ENCODE measurements at places on chromosomes 6 and 20.

- no peak for DNase-seq
Observed at GRCh38 chr6:129233458-129234134, 350.7 kb downstream of the LAMA2 start.

- DNase-seq = no peak
Observed at GRCh38 chr6:167858086-167858591, 31.4 kb downstream of the AFDN start.

DNA sequence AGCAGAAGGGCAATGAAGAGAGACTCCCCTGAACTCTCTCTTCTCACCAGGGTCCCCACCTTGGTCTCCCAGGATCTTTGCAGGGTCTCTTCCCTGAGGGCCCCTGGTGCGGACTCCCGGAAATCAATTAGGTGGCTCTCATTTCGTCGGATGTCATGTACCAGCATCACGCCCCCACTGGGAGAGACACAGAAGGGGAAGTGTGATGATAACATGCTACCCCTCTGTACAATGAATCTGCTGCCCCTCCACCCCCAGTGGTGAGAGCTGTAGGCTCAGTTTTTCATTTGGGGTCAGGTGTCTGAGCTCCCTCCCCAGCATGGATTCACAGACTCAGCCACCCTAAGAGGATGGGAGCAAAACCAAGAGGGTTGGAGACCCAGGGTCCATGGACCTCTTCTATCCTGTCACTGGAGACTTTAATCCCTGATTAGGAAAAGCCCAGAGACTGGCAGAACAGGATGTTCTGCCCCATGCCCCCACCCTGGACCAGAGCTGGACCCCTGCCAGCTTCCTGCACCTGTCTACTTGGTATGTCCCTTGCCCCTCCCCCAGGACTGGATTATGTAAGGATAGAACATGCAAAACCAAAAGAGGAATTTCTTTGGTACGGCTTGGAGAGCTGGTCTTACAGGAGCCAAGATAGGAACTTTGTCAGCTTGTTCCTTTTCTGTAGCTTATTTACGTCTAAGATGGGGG, 11.1 kb downstream of the GGT7 start:
- no peak for DNase-seq

- DNase-seq = no peak
Observed at GRCh38 chr20:62050166-62051120, 15.2 kb downstream of the TAF4 start.

GRCh38 chr6:35602133-35602946, 86.4 kb downstream of the FKBP5 start:
- no peak for DNase-seq

GRCh38 chr6:56727097-56727850, 84.6 kb upstream of the DST start:
- no peak for DNase-seq

GRCh38 chr6:163294734-163295133, 119.8 kb upstream of the QKI start:
- no peak for DNase-seq

All from T-helper 9 cell (primary cell).